Activated naive CD4-positive, alpha-beta T cell treated with anti-CD3 and anti-CD28 coated beads, Interleukin-2, amount 50 U/mL, for 16 hours (primary cell): ENCODE measurements at places on chromosomes 5 and 9.

DNA sequence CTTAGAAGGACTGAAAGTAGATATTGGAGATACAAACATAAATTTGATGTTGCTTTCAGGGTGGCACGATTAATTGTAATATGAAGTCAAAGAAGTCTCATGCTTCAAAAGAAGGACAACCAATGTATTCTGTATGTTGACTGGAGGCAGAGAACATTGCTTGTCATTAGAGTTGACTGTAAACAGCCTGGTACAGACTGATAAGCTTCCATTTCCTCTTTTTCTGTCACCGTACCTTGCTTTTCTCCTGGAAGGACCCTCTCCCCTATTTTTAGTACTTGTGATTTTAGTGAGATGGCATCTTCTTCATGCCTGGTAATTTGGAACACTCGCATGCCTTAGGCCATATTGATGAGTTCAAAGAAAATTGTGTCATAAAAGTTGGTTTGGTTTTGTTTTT lies 809.4 kb downstream of the PRELID2 start:
- no peak for DNase-seq

- no peak for DNase-seq
Measured at GRCh38 chr5:126650463-126650862, 49.7 kb downstream of the PHAX start.

DNA sequence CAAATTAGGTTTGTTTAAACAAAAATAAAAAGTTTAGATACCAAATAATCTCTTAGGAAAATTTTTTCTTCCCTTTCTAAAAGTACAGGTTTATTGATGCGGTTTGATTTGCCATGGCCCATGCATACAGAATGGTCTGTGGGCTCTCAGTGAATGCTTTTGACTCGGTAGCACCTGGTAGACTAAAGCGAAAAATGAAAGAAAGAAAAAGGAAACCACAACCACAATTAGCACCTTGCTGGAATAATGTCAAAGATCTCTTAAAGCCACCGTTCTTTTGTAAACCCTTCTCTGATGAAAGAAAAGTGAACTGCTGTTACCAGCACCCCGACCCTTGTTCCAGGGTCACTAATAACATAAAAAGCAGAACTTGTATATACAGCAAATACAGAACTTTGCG lies 157.9 kb downstream of the NFIB start:
- DNase-seq = no peak

DNA sequence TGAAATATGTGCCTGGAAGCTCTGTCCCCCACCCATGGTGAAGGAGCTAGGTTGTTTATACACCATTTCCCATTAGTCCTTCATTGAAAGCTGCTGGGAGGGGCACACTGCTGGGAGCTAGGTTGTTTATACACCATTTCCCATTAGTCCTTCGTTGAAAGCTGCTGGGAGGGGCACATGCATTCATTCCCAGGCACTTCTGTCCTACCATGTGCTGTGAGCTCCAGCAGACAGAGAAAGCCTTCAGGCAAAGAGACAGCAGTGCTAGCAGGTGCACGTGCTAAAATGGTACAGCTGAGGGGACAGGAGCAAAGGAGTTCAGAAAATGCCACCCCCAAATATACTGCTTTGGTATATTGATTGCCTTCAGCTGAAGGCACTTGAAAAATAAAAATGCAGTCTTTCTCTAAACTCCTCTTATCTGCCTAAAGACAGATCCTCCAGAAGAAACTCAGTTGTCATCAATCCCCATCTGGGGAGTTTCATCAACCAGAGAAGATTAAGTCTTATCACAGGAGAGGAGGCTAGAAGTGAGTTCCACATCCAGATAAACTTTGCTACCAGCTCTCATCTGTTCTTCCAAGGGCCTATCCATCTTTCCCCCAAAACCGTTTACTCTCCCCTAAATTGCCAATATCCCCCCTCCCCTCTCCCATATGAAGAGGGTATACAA lies 27.7 kb upstream of the DAPK1 start:
- no peak for DNase-seq

- DNase-seq = no peak
Measured at GRCh38 chr9:122364117-122364782, 6.6 kb upstream of the PTGS1 start.
